ENCODE measurements at places on chromosomes 7 and 10. TPM values are rescaled to one million over a fixed set of nuclear protein-coding genes. Genes with fewer than 3 reads are reported as not detected.

Gene ELFN1
- not detected for total RNA-seq

Gene TMEM184A
- total RNA-seq, result 13.4 TPM

Gene PSMG3
- 106 TPM for total RNA-seq

Gene SPDYE2B
- not detected for total RNA-seq
